C1 segment of cervical spinal cord (tissue), 14 donors: ENCODE measurements at places on chromosomes 16 and 17.

- DNase-seq: no peak
These were observed 82.2 kb upstream of the CDH13 start for GRCh38 chr16:82544378-82545160.

DNA sequence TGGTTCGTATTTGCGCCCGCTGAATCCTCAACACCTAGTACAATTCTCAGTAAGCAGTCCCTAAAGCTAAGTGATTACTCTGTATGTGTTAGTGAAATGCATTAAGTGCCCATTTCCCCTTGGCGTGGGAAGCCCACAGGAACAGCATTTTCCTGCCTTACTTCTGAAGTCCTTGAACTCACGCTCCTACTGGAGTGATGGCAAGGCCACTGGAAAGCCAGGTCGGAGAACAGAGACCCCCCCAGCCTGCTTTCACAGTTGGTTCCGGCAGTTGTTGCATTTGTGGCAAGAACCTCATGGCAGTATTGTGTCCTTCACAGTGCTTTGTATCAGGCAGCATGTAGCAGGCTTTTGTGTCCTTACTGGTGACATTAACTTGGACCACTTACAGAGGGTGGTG, 340.7 kb downstream of the CDH13 start:
- no peak for DNase-seq

- no peak for DNase-seq
These were observed 3.5 kb upstream of the UQCC4 start for GRCh38 chr16:1424028-1424427.

DNA sequence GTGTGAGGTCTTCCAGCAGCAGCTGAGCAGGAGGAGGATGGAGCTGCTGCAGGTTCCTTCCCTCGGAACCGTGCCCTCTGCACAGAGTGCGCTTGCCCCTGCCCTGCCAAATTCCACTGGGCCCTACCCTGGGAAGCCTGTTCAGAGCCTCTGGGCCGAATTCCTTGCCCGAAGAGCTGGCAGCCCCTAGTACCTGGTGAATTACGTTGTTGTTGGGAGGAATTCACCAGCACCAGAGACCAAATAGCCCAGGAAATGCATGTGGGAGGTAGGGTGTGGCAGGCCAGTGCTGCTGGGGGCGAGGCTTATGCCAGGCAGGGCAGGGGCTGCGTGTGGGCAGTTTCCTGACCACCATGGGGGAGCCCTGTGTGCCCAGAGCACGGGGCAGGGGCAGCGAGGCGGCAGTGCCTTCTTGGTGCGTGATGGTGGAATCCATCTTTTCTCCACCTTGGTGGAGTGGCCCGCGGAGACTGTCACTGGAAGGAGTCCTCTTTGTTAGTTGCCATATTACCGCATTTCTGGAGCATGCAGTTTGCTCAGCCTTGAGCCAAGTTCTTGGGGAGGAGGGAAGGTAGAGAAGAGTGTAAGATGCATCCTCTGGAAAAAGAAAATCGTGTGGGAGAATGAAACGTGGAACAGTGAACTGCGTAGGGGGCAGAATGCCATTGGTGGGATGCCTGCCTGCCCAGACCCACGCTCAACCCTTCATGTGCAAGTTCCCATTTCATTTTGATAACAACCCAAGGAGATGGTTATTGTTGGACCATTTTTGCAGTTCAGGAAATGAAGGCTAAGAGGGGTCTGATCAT, 2.3 kb downstream of the MRC2 start:
- no peak for DNase-seq

- no peak for DNase-seq
These were observed 72.3 kb upstream of the MMP2 start for GRCh38 chr16:55406651-55407050.

- DNase-seq: no peak
These were observed 43.6 kb downstream of the NLRC5 start for GRCh38 chr16:57032931-57033330.

- no peak for DNase-seq
These were observed 9.2 kb upstream of the ALDOC start for GRCh38 chr17:28585851-28586250.

DNA sequence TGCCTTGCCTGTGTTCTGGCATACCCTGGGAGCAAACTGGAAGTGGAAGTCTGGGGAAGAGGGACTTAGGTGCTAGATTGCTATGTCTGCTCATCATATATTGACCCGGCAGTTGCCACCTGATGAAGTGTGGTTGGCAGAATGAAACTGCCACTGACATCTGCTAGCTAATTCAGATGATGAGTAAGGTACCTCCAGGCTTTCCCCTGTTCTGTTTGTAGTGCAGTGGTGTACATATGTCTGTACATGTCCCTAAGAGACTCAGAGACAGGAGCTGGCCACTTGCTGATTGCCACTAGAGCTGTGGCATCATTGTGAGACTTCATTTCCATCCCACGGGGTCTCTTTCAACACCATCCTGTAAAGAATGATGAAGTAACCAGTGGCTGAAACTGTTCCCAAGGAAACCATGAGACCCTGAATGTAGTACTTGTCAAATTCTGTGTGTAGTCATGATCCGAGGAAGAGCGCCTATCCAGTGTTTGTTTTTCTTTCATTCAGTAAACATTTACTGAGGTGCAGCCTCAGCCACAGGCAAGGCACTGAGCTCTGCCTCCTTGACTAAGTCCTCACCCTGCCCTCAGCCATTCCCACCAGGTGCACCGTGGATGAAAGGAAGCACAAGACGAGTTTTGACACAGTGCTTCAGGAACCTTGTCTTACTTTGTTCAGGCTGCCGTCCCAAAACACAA, 13.2 kb downstream of the CLUAP1 start:
- DNase-seq: no peak

DNA sequence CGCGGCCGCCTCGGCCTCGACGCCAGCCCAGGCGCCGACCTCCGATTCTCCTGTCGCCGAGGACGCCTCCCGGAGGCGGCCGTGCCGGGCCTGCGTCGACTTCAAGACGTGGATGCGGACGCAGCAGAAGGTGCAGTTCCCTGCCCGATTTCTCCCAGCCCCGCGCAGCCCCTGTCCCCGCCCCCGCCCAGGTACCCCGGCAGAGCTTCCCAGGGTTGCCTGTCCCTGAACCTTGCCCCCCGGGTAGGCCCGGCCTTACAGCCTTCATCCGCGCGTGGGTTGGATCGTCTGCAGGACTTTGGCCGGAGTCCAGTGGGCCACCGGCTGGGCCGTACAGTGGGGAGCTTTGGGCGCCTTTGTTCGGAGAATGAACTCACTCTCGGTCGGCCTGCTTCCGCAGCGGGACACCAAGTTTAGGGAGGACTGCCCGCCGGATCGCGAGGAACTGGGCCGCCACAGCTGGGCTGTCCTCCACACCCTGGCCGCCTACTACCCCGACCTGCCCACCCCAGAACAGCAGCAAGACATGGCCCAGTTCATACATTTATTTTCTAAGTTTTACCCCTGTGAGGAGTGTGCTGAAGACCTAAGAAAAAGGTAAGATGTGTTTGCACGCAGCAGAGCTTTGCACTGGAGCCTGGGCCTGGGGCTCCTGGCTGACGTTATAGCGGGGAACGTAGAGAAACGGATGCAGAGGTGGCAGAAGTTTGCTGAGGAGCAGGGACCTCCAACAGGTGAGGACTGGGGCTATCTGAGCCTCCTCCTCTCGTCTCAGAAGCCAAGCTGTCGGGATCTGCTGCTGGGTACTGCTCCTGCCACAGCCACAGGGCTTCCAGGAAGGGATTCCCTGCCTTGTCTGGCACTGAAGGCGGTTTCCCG, 593 bp downstream of the GFER start:
- no peak for DNase-seq

DNA sequence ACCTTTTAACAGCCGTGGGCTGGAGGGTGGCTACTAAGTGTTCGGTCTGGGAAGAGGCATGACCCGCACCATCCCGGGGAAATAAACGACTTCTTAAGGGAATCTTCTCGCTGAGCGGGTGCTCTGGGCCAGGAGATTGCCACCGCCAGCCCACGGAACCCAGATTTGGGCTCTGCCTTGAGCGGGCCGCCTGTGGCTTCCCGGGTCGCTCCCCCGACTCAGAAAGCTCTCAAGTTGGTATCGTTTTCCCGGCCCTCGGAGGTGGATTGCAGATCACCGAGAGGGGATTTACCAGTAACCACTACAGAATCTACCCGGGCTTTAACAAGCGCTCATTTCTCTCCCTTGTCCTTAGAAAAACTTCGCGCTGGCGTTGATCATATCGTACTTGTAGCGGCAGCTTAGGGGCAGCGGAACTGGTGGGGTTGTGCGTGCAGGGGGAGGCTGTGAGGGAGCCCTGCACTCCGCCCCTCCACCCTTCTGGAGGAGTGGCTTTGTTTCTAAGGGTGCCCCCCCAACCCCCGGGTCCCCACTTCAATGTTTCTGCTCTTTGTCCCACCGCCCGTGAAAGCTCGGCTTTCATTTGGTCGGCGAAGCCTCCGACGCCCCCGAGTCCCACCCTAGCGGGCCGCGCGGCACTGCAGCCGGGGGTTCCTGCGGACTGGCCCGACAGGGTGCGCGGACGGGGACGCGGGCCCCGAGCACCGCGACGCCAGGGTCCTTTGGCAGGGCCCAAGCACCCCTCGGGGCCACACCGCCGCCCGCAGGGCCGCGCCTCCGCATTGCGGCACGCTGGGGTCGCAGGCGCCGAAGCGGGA, 3.6 kb upstream of the CBX4 start:
- DNase-seq: no peak

DNA sequence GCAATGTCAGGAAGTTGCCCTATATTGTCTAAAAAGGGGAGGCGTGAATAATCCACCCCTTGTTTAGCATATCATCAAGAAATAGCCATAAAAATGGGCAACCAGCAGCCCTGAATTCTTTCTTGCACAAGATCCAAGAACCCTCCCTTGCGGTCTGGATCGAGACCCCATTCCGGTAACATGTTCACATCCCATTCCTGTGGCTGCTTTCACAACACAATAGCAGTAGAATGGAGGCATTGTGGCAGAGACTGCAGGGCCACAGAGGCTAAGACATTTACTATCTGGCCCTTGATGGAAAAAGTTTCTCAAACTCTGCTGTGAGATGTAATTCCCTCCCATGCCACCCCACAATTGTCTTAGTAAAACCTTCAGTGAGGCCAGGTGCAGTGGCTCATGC, 73.2 kb downstream of the RMI2 start:
- no peak for DNase-seq

DNA sequence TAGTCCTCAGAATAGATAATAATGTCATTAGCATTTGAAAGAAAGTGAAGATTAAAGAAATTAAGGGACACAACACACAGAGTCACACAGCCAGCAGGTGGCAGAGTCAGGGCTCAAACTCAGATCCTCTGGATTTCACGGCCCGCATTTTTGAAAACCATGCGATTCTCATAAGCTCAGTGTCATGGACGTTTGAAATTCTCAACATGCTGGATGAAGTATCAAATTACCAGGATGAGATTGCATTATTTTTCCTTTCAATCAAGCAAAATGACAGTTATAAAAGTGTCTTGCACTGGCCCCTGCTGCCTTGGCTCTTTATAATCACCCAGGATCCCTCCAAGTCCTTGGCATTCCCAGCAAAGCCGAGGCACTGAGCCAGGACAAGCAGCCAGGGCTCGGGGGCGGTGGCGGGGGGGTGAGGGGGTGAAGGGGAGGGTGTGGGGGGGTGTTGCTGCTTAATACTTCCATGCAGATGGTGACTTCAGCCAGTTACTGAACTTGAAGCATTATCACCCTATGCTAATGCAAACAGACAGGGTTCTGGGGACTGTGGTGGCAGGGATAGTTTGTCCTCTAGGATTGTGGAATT, 6.6 kb upstream of the BMERB1 start:
- no peak for DNase-seq

GRCh38 chr16:90077757-90078578, 837 bp upstream of the PRDM7 start:
- no peak for DNase-seq

DNA sequence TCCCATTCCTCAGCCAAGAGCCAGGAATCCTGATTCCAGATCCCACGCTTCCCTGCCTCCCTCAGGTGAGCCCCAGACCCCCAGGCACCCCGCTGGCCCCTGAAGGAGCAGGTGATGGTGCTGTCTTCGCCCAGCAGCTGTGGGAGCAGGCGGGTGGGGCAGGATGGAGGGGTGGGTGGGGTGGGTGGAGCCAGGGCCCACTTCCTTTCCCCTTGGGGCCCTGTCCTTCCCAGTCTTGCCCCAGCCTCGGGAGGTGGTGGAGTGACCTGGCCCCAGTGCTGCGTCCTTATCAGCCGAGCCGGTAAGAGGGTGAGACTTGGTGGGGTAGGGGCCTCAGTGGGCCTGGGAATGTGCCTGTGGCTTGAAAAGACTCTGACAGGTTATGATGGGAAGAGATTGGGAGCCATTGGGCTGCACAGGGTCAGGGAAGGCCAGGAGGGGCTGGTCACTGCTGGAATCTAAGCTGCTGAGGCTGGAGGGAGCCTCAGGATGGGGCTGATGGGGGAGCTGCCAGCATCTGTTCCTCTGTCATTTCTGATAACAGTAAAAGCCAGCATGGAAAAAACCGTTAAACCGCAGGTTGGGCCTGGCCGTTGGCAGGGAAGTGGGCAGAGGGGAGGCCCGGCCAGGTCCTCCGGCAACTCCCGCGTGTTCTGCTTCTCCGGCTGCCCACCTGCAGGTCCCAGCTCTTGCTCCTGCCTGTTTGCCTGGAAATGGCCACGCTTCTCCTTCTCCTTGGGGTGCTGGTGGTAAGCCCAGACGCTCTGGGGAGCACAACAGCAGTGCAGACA, at the start of gene SPN:
SPN (plus strand) TSS at position 232 of the 791 bp plus-strand sequence; CDS start at position 714, 482 bp downstream.
- DNase-seq: no peak

- DNase-seq: no peak
These were observed 160.1 kb upstream of the KIF2B start for GRCh38 chr17:53662608-53663007.

- no peak for DNase-seq
These were observed 118.3 kb downstream of the BANP start for GRCh38 chr16:88069397-88070168.

GRCh38 chr16:19185510-19185851, 17.4 kb downstream of the SYT17 start:
- DNase-seq: no peak

GRCh38 chr17:82806645-82807044, 33.2 kb downstream of the ZNF750 start:
- DNase-seq: no peak

DNA sequence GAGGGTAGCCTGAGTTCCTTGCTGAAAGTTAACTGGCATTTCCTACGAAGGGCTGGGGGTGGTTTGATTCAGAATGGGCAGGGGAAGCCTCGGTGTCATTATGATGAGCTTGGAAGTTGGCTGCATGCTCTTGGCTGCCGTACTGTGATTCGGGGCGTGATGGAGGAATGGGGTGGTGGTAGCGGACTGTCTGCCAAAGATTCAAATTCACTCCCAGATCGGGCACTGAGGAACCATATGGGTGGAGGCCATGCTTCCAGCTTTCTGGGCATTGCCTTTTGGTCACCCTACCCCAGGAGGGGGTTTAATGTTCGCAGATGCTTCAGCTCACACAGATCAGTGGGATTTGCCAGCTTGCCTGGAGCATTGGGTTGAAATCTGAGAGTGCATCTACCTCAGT, 492.8 kb upstream of the EEF2KMT start:
- DNase-seq: no peak
